NCI-H69 (cell line): ENCODE measurements at places on chromosomes 7 and 10.

DNA sequence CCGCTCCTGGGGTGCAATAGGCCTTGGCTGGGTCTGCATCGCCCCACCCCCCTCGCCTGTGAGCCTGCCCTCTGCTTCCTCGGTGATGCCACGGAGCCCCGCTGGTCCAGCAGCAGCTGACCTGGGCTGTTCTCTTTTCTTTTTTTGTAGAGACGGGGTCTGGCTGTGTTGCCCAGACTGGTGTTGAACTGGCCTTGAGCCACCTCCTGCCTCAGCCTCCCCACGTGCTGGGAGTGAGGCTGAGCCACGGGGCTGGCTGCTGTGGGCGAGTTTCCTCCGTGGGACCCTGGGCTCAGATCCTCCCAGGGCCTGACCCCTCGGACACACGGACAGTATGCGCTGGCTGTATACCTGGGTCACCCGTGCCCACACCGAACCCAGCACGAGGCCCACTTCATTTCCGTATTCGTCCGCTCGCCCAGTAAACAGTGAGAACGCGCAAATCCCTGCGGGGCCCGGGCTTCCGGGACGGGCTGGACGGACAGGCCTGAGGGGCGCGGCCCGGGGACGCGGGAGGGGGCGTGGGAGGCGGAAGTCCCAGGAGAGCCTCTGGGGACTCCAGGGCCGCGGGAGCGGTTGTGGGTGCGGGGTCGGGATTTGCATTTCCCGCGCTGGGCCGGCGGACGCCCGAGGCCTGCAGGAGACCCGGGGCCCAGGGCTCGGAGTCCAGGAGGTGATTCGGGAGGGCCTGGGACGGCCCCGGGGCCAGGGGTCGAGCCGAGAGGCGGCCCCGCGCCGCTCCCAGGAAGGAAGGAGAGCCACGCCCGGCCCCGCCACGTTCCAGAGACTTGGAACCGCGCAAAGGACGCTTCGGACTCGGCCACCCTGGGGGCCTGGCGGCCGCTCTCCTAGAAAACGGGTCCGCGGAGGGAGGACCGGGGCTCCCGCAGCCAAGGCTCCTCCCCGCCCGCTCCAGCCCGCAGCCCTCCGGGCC lies 57.7 kb upstream of the DNAJB6 start:
- no peak for DNase-seq

DNA sequence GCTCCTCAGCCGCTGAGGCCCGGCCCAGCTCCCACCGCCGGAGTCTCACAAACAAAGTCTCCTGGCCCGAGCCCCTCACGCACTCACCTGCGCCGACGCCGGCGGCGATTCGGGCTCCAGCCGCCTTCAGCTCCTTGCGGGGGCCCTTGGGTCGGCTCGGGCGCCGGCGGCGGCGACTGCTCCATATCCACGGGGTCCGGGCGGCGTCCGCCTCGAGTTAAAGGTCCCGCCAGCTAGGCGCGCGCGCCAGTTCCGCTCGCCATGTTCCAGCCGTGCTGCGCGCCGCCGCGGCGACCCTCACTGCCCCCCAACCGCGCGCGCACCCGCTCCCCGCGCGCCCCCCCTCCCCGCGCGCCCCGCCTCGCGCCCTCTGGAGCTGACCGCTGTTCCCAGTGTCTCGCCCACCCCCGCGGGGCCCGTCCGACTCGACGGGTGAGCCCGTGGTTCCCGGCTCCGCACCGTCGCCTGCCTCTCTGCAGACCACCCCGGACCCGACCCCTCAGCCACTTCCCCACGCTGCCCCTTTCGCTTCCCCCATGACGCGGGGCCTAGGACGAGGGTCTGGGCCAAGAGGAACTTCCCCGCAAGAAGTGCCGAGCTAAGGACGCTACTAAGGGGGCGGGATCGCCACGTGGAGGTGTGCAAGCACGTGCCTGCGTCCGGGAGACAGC lies 396.1 kb downstream of the ZNF33B start:
- no peak for DNase-seq

GRCh38 chr10:117137031-117137910 lies 799 bp downstream of the VAX1 start:
- DNase-seq = peak; percentile 65

- no peak for DNase-seq
These were observed 119.1 kb upstream of the WDR11 start for GRCh38 chr10:120732067-120732466.

DNA sequence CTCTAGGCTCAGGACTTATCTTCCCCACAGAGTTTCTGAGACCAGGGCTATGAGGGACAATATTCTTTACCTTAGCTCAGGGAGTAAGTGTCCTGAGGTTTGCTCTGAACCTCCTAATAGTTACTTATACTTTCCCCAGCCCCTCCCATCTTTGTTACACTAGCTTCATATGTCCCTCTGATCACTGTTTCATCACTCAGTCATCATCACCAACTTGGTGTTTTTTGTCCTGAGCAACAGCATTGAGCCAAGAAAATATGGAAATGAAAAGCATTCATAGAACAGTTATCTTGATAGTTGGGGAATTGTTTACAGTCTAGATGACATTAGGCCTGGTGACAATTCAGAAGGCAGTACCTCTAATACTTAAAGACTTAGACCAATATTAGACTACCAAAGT lies at the start of gene PRSS37:
Gene PRSS37, minus strand, starts transcription at position 101 of the 400 bp plus-strand sequence. CDS start 436 bp downstream, outside the sequence.
- DNase-seq = no peak

DNA sequence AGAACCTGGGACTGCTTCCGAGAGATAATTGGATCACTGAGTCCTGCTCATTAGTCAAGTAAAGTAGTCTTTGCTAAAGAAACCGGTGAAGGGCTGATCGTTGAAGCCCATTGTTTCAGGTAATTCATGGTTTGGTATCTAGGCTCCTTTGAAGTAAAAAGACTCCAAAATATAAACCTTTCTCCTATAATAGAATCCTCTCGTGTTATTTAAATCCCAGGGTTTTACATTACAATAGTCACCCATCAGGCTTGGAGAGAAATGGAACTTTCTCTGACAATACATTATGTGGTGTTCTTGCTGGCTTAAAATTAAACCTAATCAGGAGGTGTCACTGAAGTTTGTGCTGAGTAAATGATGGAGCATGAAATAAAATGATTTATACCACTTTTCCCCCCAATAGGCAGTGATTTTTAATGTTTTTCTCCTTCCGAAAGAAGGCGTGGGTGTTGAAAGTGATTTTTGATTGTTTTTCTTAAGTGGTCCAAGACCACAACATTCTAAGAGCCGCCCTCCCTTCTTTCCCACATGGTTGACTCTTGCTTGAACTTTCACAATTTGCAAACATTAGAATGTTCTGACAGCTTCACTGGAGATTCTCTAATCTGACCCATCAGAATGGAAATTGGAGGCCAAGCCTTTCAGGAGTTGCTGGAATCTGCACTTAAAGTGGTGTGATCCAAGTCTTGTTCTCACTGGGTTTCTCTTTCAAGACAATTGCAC lies 44.2 kb downstream of the LRMDA start:
- no peak for DNase-seq

DNA sequence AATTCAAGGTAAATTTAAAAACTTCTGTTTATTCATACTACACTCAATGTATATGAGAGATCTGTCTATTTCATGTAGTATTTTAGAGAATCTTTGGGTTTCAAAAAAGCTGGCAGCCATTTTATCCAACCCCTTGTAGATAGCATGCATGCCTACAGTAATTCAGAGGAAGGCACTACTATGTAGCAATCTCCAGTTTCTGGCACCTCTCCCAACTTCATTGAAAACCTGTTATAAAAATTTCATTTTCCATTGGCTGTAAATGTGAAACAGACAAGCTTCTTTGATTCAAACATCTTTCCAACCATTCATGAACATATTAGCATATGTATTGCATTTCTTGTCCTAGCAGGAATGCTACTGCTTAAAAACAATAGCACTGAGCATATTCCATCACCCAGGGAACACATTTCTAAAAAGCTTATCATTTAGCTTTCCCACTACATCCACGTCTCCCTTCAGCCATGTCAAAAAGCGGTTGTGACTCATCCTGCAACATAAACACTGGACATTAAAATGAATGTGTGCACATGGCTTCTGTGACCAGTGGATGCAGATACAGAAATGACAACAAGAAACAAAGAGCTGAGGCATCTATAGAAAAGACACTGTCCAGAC lies 330.4 kb upstream of the AOAH start:
- DNase-seq = peak; percentile 13

GRCh38 chr7:116704650-116705228 lies 32.7 kb downstream of the MET start:
- no peak for DNase-seq

DNA sequence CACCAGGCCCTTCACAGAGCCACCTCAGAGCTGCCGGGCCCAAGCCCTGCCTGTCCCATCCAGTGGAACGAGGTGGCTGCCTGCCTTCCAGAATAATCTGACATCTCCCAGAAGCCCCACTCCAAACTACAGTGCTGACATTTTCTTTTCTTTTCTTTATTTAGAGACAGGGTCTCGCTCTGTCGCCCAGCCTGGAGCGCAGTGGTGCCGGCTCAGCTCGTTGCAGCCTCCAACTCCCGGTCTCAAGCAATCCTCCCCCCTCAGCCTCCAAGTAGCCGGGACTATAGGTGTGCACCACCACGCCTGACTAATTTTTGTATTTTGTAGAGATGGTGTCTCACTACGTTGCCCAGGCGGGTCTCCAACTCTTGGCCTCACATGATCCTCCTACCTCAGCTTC lies 346 bp downstream of the TMEM270 start:
- no peak for DNase-seq

DNA sequence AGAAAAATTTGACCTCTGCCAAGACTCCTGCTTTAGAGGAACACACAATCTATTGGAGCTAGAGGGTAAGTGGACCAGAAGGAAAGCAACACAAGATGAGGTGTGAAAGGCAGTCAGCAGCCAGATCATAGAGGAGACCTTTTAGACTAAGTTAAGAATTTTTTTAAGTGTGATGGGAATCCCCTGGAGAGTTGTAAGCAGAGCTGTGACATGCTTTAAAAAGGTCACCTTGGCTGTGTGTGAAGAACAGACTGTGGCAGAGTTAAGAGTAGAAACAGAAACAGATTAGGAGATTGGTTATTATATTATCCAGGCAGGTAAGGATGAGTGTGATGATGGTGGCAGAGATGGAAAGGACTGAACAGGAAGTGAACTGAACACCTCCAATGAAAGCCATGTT lies 23.5 kb downstream of the CPEB3 start:
- DNase-seq = no peak

DNA sequence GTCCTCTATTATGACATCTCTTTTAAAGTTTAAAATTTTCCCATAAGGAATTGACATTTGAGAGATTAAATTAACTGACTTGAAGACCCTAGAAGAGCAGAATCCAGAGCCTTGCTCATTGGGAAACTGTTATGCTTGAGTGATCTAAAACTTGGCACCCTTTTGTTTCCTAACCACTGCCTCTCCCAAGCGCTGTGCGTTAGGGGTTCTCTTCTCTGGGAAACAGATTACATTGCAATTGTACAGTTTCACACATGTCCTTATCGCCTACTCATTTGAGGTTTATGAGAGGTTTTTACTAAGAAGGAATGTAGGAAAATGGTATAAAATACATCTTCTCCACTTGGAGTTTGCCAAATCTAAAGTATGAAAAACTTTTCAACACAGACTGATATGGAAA lies 126.8 kb upstream of the AMPH start:
- no peak for DNase-seq

- DNase-seq = peak; percentile 57
These were observed 483.8 kb upstream of the FOXK1 start for GRCh38 chr7:4198301-4198700.

DNA sequence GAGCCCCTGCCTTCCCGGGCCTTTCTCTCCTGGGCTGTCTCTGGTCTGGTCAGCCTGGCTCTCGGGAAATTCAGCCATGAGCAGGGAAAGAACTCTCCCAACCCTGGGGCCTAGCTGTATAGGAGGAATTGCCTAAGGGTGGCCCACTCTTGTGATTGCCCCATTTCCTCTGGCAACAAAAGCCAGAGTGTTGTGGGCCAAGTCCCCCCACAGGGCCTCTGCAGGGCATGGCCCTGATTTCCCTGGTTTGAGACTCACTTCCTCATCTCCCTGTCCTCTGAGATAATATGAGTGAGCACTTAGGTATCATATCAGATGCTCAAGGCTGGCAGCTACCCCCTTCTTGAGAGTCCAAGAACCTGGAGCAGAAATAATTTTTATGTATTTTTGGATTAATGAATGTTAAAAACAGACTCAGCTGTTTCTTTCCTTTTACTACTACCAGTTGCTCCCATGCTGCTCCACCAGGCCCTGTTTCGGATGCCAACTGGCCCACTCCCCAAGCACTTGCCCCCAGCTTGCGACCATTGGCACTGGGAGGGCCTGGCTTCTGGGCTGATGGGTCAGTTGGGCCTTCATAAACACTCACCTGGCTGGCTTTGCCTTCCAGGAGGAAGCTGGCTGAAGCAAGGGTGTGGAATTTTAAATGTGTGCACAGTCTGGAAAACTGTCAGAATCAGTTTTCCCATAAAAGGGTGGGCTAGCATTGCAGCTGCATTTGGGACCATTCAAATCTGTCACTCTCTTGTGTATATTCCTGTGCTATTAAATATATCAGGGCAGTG lies 11.4 kb downstream of the IRF5 start:
- no peak for DNase-seq

GRCh38 chr7:55567571-55567970 lies 4.7 kb downstream of the VOPP1 start:
- peak; percentile 89 for DNase-seq

DNA sequence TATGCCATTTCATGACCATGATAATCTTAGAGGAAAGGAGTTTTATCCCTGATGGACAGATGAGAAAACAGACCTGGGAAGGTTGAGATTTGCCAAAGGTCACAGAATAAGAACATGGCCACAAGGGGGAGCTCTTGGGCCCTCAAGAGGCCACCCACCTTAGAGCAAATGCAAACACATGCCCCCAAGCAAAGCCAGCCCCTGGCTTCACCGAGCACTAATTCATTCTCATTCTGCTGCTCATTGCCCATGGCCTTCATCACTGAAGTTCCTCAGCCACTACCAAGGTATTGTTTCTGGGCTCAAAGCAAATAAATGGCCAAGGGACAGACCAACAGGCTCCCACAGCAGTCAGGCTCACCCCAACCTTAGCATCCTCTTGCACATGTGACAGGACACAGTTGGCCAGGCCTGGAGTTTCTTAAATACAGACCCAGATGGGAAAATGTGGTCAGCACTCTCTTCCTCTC lies 44.2 kb downstream of the PDLIM1 start:
- peak; percentile 69 for DNase-seq

GRCh38 chr7:124930655-124931597 lies 1.3 kb upstream of the POT1 start:
- DNase-seq = no peak

GRCh38 chr10:73814896-73815718 lies 3.7 kb upstream of the NDST2 start:
- peak; percentile 20 for DNase-seq

- no peak for DNase-seq
These were observed 7.8 kb upstream of the PANK1 start for GRCh38 chr10:89652806-89653370.

GRCh38 chr10:15780353-15781135 lies 60.8 kb upstream of the ITGA8 start:
- no peak for DNase-seq
